ENCODE measurements at places on chromosomes 7 and 10.
A peak's percentile ranks its signal among the peaks of the same experiment; 100 is the strongest.

DNA sequence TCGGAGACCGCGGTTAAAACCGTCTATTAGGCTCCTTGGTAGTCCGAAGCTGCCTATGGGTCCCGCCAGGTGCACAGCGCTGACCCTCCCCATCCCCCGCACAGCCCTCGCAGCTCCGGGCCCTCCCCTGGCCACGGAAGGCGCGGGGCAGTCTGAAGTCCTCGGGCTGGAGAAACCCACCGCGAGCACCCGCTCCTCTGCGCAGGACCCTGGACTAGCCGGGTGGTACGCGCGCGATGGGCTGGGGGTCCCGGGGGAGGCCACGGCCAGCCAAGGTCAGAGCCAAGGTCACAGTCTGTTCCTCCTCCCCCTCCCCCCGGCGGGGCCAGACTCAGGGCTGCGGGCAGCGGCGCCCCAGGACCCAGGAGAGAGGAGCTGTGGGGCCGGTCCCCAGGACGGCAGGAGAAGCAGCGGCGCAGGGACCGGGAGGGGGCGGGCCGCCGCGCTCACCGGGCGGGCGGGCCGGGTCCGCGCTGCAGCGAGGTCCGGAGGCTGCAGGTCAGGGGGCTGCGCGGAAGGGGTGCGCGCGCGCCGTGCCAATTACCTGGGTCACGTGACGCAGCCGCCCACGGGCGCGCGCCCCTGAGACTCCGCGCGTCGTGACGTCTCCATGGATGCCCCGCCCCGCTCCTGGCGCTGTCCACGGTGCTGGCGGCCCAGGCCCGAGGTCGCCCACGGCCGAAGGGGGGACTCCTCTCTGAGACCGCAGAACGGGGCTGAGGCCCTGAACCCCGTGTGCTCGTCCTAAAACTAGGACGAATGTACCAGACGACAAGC is at the start of gene OGDHL:
OGDHL (minus strand) TSS at position 535 of the 777 bp plus-strand sequence. CDS start 3,731 bp downstream, outside the sequence.
- peak; percentile 1 for DNase-seq

- DNase-seq = no peak
Measured at GRCh38 chr7:121132940-121133339, 144.4 kb downstream of the CPED1 start.

- DNase-seq = no peak
Measured at GRCh38 chr7:151461096-151461941, 21.4 kb upstream of the CRYGN start.

- DNase-seq = no peak
Measured at GRCh38 chr10:43925793-43926192, 277.1 kb upstream of the ZNF32 start.

DNA sequence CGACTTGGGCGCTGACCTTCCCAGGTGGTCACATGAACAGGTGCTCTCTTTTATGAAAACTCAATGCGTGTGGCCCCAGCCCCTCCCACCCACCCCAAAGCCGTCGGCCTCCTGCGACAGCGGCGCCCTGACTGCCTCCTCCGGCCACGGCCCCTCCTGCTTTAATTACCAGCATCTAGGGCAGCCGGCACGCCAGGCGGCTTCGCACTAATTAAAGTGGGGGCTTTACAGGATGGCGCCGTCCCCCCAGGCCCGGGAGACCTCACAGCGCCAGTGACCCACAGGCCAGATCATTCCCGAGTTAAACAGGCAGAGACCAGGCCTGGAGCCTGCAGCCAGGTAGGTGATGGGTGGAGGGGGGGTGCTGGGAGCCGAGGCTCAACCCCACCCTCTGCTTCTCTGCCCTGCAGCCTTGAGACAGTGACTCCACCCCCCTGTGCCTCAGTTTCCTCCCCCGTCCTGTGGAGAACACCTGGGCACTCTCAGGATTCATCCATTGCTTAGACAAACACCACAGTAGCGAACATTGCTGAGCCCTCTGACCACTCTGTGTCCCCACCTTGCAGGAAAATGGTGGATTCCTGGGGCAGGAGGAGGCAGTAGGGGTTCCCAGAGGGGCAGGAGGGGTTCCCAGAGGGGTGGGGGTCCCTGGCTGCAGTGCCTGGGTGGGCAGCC is 100.8 kb downstream of the MICALL2 start:
- DNase-seq = no peak

DNA sequence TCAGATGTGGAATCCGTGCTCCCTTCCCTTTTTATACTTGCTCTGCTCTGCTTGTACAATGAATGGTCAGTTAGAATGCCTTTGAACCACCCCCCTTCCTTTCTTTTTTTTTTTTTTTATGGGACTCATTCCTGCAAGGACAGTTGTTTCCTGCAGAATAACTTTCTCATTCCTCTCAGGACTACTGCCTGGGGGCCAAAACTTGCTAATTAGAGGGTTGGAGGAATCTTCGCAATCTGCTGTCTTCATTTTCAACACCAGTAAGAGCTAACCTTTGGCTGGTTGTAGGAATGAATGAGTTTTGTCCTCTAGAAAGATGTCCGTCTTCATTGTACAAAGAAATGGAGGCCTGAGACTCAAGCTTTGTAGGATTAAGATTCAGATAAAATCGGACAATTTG is 868.1 kb downstream of the LRMDA start:
- no peak for DNase-seq

- DNase-seq = no peak
Measured at GRCh38 chr7:31333291-31333690, 7.2 kb downstream of the NEUROD6 start.

- DNase-seq = no peak
Measured at GRCh38 chr10:6579183-6579903, 733 bp downstream of the PRKCQ start.

DNA sequence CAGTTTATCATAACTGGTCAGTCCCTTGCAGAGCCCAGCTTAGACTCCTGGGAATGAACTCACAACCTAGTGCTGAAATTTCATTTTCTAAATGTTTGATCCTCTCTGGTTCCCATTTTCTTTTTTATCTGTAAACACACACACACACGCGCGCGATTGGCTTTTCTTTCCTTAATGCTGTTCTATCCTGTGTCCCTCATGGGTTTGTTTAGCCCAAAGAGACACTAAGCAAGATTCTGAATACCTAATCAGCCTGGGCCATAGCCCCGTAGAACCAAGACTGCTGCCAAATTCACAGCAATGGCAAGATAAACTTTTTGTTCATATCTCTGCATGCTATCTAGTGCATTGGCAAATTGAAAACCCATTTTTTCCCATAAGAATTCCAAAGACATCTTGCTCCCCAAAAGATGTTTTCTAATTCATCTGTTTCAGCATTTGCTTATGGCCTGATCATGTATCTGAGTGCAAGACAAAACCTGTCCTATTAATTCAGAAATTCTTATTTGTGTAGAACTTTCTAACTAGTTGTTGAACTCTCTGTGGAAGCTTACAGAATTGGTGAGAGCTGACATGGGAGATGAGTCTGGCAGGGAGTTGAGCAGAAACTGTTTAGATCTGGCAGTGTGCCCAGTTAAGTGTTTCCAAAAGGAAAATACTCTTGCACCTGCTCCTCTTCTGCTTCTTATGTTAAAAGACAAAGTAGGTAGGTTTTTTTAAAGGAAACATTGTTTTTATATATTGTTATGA is 1.8 kb upstream of the IFIT1 start:
- no peak for DNase-seq

DNA sequence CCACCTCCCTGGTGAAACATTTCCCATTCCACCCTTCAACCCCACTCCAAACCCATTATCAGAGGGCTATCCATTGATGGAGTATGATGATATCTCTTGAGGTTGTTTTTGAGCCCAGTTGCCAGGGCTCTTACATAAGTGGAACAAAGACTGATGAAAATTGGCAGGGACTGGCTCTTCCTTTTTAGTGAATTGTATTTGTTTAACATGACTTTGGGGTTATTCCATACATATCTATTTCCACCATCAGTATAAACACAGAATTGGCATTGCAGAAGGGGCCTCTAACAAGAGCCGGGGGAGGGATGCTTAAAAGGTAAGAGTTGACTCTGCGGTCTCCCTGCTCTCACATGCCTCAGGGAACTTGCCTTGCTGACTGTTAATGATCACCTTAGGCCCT is 28.9 kb downstream of the FZD1 start:
- DNase-seq = no peak

GRCh38 chr7:152850420-152850819 is 90.9 kb downstream of the ACTR3B start:
- no peak for DNase-seq
